ENCODE measurements at places on chromosomes 16 and 17.

DNA sequence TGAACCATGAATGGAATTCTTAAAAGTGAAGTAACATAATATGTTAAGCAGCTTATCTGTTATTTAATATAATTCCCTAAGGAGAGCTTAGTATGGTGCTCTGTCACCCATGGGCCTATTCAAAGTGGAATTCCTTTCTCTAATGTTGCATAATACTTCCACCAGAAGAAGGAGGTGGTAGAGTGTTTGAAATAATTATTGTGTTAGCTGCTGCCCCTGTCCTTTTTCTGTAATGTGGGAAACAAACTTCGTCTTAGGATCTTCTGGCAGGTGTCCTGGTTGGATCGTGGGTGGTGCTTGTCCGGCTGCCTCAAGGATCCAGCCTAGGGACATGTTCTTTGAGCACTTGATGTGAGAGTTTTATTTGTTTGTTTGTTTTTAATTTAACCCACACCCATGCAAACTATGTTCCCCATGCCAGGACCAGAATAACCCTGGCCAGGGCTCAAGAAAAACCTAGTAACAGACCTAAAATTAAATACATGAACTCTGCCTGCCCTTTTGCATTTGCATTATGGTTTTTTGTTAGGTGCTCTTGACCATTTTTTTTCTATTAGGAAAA lies 46.1 kb downstream of the ZNRF1 start:
- no peak overlapping the region for H3K4me3 ChIP-seq
- H3K4me1 ChIP-seq = no peaks in the 10 kb centered on the region
- H3K27ac ChIP-seq = no peak overlapping the region
- DNase-seq = no peak
- no peaks in the 10 kb centered on the region for H3K36me3 ChIP-seq
- H3K27me3 ChIP-seq = no peaks in the 10 kb centered on the region

DNA sequence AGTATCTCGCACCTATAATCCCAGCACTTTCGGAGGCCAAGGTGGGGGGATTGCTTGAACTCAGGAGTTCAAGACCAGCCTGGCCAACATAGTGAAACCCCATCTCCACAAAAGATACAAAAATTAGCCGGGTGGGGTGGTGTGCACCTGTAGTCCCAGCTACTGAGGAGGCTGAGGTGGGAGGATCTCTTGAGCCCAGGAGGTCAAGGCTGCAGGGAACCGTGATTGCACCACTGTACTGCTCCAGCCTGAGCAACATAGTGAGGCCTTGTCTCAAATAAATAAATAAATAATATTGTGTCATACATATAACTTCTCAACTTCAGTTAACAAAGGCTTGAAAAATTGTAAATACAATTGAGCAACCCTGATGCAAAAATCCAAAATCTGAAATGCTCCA lies 8.2 kb downstream of the AMFR start:
- H3K4me3 ChIP-seq = no peak overlapping the region
- no peak overlapping the region for H3K27ac ChIP-seq
- no peak for DNase-seq
- no peaks in the 10 kb centered on the region for H3K36me3 ChIP-seq
- H3K4me1 ChIP-seq = peaks cover 2% of the 10 kb centered on the region

GRCh38 chr16:27408602-27409031 lies 6.6 kb downstream of the IL21R start:
- no peak for DNase-seq
- peaks cover 6% of the 10 kb centered on the region for H3K36me3 ChIP-seq
- H3K4me1 ChIP-seq = peaks cover 27% of the 10 kb centered on the region
- H3K4me3 ChIP-seq = no peak overlapping the region

DNA sequence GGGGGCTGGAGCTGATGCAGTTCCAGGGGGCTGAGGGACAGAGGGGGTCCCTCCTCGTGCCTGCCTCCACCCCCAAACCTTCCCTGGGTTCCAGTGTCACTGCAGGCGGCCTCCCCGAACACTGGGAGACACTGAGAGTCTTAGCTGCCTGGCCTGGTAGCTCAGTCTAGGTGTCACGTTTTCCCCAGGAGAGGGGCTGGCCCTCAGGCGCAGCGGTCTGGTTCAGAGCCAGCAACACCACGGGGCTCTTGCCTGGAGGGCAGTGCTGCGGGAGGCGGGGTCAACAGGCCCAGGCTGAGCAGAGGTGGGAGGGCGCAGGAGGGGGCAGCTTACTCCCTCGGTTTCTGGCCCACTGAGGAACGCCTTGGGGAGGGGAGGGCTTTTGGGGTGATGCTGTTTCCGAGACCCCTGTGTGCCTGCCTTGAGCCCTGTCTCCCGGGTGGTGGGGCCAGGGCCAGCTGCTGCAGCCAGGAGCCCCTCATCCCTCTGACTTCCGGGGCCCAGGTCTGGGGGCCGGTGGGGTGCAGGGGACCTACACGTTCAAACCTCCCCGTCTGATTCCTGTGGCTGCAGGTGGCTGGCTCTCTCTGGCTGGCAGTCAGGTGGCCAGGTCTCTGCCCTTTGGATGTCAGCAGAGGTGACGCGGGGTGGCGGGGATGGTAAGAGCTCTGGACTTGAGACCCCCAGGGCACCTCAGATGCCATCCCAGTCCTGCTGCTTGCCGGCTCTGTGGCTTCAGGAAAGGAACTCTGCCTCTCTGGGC lies 89.3 kb upstream of the GSE1 start:
- no peaks in the 10 kb centered on the region for H3K36me3 ChIP-seq
- no peak overlapping the region for H3K27ac ChIP-seq
- no peak for DNase-seq

GRCh38 chr16:65414284-65414984 lies 292.6 kb upstream of the CDH11 start:
- H3K4me1 ChIP-seq = no peaks in the 10 kb centered on the region
- H3K27ac ChIP-seq = no peak overlapping the region
- no peak for DNase-seq
- no peak overlapping the region for H3K4me3 ChIP-seq
- H3K36me3 ChIP-seq = no peaks in the 10 kb centered on the region

- no peaks in the 10 kb centered on the region for H3K4me1 ChIP-seq
- no peak for DNase-seq
- no peak overlapping the region for H3K27ac ChIP-seq
- no peak overlapping the region for H3K4me3 ChIP-seq
Observed at GRCh38 chr16:49472598-49472997, 99.0 kb downstream of the C16orf78 start.

- H3K27me3 ChIP-seq = no peaks in the 10 kb centered on the region
- no peak for DNase-seq
- H3K36me3 ChIP-seq = peaks cover 23% of the 10 kb centered on the region
- H3K27ac ChIP-seq = no peak overlapping the region
Observed at GRCh38 chr17:64209983-64210382, 53.1 kb downstream of the TEX2 start.

DNA sequence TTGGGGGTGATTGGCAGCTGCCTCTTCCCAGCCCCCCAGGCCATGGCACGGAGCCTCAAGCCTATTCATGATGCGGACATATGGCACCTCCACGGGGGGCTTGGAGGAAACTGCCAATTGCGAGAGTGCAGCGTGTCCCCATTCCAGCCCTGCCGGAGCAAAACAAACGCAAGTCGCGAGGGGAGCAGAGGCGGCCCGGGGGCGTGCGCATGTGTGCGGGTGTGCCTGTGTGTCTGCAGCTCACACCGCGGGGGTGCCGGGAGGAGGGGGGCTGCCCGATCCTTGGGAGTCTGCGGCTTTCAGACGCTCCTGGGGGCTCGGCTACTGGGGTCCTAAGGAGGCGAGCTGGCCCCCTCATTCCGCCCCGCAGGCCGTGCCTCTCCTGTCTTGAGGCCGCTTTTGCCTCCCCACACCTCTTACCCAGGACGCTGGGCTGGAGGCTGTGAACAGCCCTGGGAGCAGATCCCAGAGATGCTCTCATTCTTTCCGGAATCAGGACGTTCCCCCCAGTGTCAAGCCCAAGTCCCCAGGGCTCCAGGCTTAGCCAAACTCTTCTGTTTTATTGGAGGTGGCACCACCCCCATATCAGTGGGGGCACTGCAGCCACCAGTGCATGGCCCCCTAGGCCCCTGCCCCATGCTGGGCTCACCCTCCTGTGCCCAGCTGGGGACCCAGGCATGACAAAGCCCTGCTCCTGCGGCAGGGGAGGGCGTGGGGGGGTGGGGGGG lies 29.1 kb downstream of the ENDOV start:
- H3K36me3 ChIP-seq = no peaks in the 10 kb centered on the region
- no peak overlapping the region for H3K27ac ChIP-seq
- H3K27me3 ChIP-seq = peaks cover 58% of the 10 kb centered on the region
- H3K4me1 ChIP-seq = no peaks in the 10 kb centered on the region
- no peak overlapping the region for H3K4me3 ChIP-seq

GRCh38 chr16:3988824-3989223 lies 108.3 kb upstream of the CREBBP start:
- DNase-seq = no peak
- no peaks in the 10 kb centered on the region for H3K36me3 ChIP-seq
- no peak overlapping the region for H3K27ac ChIP-seq
- no peaks in the 10 kb centered on the region for H3K27me3 ChIP-seq
- H3K4me3 ChIP-seq = no peak overlapping the region

DNA sequence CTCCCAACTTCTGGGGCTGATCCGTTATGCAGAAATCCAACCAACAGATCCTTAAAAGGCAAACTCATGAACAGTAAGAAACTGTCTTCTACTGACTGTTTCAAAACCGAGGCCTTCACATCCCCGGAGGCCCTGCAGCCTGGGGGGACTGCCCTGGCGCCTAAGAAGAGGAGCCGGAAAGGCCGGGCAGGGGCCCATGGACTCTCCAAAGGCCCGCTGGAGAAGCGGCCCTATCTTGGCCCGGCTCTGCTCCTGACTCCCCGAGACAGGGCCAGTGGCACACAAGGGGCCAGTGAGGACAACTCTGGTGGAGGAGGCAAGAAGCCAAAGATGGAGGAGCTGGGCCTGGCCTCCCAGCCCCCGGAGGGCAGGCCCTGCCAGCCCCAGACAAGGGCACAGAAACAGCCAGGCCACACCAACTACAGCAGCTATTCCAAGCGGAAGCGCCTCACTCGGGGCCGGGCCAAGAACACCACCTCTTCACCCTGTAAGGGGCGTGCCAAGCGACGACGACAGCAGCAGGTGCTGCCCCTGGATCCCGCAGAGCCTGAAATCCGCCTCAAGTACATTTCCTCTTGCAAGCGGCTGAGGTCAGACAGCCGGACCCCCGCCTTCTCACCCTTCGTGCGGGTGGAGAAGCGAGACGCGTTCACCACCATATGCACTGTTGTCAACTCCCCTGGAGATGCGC lies 39.5 kb downstream of the SREBF1 start:
- H3K27ac ChIP-seq = no peak overlapping the region
- DNase-seq = no peak
- H3K4me1 ChIP-seq = peaks cover 19% of the 10 kb centered on the region
- H3K27me3 ChIP-seq = no peaks in the 10 kb centered on the region
- peaks cover 27% of the 10 kb centered on the region for H3K36me3 ChIP-seq

DNA sequence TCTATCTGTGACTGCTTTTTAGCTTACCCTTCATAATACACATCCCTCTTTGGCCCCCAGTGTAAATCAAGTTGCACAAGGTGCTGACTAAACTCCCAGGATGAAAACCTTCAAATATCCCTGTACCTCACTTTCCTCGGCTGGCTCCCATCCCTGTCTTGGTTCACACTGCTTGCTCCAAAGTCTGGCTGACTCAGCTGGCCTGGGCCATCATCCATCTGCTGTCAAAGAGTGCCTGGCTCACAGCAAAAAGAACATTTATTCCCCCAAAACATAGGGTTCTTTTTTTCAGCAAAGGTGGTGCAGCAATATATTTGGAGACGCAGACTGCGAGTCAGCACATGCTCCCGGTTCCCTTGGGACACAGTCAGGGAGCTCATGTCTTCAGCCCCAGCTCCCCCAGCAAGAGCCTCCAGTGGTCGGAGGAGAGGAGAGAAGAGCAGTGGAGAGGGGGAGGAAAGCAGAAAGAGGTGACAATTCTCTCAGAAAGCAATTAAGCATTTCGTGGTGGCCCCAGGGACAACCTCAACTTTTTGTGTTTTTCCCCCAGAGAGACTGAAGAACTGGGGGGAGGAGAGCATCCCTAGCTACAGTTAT lies 26.1 kb downstream of the GPR142 start:
- H3K36me3 ChIP-seq = no peaks in the 10 kb centered on the region
- no peak overlapping the region for H3K27ac ChIP-seq
- H3K4me1 ChIP-seq = no peaks in the 10 kb centered on the region
- no peaks in the 10 kb centered on the region for H3K27me3 ChIP-seq
- DNase-seq = no peak
- H3K4me3 ChIP-seq = no peak overlapping the region

DNA sequence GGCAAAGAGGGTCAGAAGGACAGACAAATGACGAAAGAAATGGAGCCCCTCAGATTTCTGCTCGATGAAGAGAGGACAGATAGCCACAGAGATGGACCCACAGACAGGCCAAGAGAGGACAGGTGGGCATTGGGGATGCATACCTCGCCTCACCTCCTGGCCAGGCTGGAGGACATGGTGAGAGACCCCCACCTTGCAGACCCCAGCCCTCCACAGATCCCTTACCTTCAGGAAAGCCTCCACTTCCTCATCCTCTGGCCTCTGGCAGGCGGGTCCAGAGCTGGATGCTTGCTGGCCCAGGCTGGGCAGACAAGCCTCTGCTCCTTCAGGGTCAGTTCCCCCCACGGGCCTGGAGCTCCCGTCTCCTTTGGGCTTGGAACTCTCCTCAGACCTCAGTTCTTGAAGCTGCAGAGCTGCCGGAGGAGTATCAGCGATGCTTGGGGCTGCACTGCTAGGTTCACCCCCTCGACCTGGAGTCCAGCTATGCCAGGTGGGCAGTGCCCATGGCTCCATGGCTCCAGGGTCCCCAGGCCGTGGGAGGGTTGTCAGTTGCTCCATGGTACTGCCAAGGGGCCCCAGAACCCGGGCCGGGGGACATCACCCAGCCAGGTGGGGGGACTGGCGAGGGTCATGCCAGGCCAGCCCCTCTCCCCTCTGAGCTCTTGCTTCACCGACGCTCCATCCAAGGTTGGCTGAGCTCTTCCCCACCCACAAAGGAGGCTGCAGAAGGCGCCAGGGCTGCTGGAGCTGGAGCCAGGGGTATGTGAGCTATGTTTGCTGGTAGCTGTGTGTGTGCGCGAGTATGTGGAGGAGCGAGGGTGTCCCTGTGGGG lies 1.0 kb downstream of the TSPOAP1 start:
- H3K27me3 ChIP-seq = no peaks in the 10 kb centered on the region
- peak overlapping the region; percentile 57 for H3K4me3 ChIP-seq
- peak; percentile 56 for DNase-seq

GRCh38 chr17:68565661-68566441 lies 35.3 kb downstream of the FAM20A start:
- H3K4me3 ChIP-seq = no peak overlapping the region
- no peak for DNase-seq
- H3K27ac ChIP-seq = no peak overlapping the region
- no peaks in the 10 kb centered on the region for H3K36me3 ChIP-seq

DNA sequence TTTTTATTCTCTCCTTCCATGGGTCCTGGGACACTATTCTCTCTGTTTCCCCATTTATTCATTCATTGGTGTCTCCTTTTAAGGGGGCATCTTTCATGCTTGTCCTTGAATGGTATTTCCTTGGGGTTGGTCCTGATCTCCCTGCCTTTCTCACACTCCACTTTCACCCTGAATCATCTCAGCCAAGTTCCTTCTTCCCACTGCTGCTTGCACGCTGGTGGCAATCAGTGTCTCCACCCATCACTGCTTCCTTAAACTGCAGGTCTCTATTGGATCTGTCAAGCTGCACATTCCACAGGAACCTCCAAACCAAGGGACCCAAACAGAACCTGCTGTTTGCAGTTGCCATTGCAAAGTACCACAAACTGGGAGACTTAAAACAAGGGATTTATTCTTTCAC lies 89.3 kb upstream of the SDK2 start:
- H3K4me1 ChIP-seq = no peaks in the 10 kb centered on the region
- no peak overlapping the region for H3K4me3 ChIP-seq
- no peak for DNase-seq
